ENCODE measurements at places on chromosomes 12 and 14.

- DNase-seq: peak; percentile 34
Observed at GRCh38 chr12:92398565-92399309, 253.1 kb upstream of the BTG1 start.

GRCh38 chr12:69062621-69063237 is 129.8 kb upstream of the CPM start:
- no peak for DNase-seq

DNA sequence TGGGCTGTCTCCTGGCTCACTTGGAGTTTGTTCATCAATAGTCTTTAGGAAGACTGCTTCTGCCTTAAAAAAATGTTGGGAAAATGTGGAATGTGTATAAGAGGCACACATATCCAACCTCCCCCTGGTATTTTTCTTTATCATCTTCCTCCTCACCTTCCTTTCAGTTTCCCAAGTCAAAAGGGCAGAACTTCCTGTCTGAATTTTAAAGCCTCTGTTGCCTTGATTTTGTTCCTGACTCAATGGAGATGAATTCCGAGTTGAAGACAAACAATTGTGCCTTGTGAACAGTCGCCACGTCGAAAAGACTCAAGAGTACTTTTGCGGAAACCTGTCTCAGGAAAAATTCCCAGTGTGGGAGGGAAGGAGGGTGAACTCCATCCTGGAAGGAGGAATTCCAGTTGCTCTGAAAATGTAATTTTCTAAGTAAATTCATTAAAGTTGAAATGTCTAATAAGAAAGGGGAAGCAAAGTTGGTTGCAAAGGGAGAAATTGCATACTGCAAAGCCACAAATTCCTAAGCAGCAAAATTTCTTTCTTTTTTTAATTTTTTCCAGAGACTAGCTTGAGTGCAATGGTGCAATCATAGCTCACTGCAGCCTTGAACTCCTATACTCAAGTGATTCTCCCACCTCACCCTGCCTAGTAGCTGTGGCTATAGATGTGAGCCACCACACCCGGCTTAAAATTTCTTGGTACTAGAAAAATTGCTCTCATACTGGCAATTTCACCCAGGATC is 50.2 kb upstream of the ELK3 start:
- no peak for DNase-seq

DNA sequence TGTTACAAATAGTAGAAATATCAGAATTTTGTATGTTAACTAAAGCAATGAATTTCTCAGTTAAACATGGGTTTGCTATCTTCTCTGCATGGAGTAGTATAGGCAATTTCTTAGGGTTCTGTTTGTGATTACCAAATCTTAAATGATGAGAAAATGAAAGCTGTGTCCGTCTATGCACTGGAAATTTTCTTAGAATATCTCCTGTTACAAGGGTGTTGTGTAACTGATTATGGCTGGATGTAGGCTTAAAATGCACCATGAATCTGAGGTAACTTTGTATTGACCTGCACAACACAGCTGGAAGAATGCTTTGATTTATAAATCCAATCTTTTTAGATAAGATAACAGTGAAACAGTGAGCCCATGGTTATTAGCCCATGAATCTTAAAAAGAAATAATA is 17.8 kb downstream of the TRIP11 start:
- DNase-seq: no peak

- DNase-seq: no peak
Observed at GRCh38 chr12:130164216-130164542, 1.9 kb downstream of the FZD10 start.

- DNase-seq: no peak
Observed at GRCh38 chr12:59298296-59298695, 297.5 kb upstream of the SLC16A7 start.

DNA sequence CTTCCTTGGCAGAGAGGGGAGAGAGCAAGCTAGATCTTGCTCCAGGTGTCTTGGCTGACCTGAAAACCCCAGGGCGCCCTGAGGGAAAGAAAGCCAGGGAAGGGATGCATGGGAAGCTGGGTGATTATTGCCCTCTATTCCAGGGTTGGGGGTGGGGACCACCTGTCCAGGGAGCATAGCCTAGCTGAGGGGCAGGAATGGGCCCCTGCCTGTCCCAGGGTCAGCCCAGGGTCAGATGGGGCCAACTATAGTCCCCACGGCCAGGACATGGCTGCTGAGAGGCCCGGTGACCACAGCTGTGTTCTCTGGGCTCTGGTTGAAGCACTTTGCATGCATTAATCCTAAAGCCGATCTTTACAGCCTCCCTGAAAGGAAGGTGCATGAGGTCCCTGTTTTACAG is 30.1 kb upstream of the ZFP36L1 start:
- no peak for DNase-seq

DNA sequence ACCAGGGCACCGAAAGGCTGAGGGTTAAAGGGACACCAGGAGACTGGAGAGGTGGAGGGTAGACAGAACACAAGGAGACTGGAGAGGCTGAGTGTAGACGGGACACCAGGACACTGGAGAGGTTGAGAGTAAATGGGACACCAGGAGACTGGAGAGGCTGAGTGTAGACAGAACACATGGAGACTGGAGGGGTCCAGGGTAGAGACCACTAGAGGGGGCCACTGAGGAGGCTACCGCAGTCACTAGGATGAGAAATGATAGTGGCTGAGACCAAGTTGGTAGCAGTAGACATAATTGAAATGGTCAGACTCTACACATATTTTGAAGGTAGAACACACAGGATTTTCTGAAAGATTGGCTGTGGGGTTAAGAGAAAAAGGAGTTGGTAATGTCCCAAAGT is 68.2 kb downstream of the PAH start:
- no peak for DNase-seq

DNA sequence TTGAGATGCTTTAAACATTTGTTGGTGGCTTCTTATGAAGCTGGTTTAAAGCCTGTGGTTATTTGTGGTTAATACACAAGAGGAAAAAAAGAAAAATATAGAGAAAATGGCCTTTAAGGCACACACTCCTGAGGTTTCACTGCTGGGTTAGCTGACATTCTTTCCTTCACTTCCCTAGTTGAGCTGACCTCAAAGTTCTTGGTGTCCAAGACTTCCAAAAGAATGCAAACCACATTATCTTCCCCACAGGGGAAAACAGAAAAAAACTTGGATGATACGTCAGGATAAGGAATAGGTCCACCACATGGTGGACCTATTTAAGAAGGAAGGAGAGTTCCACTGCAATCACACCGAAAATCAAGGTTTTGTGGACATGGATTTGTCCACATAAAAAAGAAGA is 94.3 kb downstream of the SLC25A21 start:
- DNase-seq: no peak

DNA sequence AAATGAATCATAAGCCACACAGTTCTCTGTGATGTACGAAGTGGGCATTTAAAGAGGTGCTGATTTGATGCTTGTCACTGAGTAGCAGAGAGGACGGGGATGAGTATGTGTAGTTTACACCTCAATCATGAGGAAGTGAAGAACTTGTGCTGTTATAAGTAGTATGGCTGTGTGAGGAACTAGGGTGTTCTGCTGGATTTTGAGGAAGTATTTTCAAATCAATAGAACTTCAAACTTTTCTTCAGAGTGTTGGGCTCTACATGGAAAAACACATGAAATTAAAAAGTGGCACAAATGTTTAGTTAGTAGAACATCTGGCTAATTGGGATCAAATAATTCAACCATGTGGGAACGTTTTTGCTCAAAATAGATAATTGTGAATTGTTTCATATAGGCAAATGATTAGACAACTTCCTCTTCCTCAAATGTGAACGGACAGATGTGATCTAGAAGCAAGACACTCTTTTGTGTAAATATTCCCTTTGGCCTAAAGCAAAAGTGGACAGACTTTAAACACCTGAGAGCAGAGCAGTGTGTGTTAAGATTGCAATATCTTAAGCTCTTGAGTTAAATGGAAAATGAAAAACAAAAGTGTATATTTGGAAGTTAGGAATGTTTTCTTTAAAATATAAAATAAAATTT is 168.5 kb downstream of the NAV3 start:
- DNase-seq: peak; percentile 35

DNA sequence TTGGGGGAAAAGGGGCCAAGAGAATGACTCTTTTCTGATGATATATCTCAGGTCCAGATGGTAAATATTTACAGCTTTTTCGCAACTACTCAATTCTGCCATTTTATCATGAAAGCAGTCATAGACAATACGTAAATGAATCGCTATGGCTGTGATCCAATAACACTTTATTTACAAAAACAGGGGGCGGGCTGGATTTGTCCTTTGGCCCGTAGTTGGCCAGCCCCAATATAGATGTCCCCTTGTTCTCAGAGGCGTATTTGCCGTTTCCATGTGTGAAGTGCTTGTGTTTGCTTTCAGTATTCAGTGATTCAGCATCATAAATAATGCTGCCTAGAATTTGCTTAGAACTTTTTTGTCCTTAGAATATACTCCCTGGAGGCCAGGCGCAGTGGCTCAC is 77.2 kb downstream of the CCDC92 start:
- no peak for DNase-seq

DNA sequence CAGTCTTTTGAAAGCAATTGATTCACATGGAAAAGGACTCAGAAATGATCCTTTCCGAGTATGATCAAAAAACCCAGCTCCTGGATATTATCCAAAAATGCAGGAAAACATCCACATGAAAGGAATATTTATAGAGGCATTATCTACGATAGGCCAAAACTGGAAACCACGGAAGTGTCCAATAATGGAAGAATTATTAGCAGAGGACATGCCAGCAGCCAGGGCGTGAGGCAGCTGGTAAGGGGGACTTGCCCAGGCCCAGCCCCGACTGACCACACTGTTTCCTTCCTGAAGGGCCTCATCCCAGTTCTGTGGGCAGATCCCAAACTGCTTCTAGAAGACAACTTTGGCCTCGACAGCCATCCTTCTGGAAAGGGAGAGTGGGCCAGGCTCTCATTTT is 20.5 kb downstream of the ACTN1 start:
- no peak for DNase-seq

GRCh38 chr14:63470962-63471793 is 72.0 kb downstream of the PPP2R5E start:
- DNase-seq: peak; percentile 55

GRCh38 chr14:56650979-56651378 is 71.4 kb downstream of the TMEM260 start:
- no peak for DNase-seq

GRCh38 chr12:130685250-130685787 is 30.8 kb downstream of the RIMBP2 start:
- no peak for DNase-seq

DNA sequence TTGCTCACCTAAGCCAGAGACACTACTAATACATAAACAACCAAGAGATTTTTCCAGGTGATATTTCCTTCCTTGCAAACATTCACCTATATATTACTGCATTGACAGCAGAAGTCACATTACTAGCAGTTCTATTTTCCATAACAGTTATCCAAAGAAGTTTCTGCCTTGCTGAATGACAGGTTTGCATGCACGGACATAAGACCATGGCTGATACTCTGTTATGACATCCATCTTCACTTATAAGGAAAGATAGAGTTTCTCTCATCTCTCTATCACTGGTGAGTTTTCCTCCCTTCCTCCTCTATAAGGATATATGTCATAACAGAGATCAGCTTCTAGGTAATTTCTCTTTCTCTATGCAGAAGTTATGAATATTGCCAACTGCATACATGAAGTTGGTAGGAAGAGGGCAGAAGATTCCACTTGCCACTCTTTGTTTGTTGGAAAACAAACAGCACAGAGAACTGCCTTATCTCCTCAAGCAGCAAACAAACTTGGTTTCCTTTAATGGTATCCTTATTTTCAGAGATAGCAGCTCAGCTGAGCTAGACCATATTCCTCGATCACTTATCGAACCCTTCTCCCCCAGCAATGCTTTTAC is 557.0 kb downstream of the VRK1 start:
- no peak for DNase-seq

GRCh38 chr12:69338936-69339335 is 9.2 kb upstream of the LYZ start:
- no peak for DNase-seq
